Thyroid gland (tissue), 4 donors: ENCODE measurements at places on chromosomes 5 and 9.

GRCh38 chr9:130895481-130896232, 955 bp downstream of the QRFP start:
- peaks cover 8% of the 10 kb centered on the region for H3K36me3 ChIP-seq
- no peak overlapping the region for H3K27ac ChIP-seq
- no peaks in the 10 kb centered on the region for H3K27me3 ChIP-seq
- H3K4me3 ChIP-seq, result no peak overlapping the region
- H3K4me1 ChIP-seq, result no peaks in the 10 kb centered on the region

DNA sequence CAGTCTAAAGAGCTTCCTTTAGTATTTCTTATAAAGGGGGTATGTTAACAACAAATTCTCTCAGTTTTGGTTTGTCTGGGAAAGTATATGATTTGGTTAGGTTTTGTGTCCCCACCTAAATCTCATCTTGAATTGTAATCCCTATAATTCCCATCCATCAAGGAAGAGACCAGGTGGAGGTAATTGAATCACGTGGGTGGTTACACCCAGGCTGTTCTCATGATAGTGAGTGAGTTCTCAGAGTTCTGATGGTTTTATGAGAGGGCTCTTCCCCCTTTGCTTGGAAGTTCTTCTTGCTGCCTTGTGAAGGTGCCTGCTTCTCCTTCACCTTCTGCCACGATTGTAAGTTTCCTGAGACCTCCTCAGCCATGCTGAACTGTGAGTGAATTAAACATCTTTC, 109.1 kb downstream of the MACIR start:
- no peak for DNase-seq
- no peak overlapping the region for H3K4me3 ChIP-seq
- H3K4me1 ChIP-seq, result peaks cover 13% of the 10 kb centered on the region
- H3K27ac ChIP-seq, result no peak overlapping the region
- H3K36me3 ChIP-seq, result no peaks in the 10 kb centered on the region

DNA sequence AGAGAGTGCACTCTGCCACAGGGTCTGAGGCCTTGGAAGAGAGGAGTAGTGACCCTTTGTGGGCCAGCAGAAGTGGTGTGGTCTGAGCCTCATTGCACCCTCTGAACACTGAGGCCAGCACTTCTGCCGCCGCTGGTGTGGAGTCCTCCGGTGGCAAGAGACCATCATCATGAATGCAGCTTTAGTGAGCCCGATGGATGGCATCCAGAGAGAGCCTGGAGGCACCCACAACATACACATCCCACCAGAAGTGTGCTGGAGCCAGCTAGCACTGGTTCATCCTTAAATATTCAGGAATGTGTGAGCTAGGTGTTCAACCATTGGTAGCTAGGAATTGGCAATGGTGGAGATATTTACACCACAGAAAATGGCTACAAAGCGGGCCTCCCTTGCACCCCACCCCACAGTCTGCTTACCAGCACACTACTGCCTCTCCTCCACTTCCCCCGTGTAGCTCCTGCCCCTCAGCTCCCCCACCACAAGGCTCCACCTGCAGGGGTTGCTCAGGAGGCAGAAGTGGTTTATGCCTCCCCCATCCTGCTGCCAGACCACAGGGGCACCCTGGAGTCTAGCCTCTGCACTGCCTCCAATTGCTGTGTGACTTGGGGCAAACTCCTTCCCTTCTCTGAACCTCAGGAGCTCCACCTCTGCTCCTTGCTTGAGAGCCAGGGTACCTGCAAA, 16.4 kb downstream of the SLC6A7 start:
- no peak for DNase-seq
- H3K36me3 ChIP-seq, result no peaks in the 10 kb centered on the region
- H3K4me3 ChIP-seq, result no peak overlapping the region
- H3K27ac ChIP-seq, result no peak overlapping the region
- H3K27me3 ChIP-seq, result no peaks in the 10 kb centered on the region
- no peaks in the 10 kb centered on the region for H3K4me1 ChIP-seq

DNA sequence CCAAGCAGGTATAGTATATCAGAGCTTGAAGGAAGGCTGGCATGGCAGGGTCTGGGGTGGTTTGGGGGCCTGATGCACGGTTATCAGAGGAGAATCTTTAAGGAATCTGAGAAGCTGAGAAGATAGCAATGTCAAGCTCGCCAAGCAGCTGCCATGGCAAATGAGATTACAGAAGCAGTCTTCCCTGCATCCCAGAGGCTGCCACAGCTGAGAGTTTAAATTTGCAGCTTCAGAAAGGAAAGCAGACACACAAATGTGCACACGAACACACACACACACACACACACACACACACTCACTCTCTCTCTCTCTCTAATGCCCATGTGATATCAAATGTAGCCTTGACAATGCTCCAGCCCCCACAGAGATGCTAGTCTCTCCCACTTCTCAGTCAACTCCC, 79.0 kb upstream of the TNC start:
- no peaks in the 10 kb centered on the region for H3K36me3 ChIP-seq
- no peaks in the 10 kb centered on the region for H3K27me3 ChIP-seq
- no peak for DNase-seq
- no peak overlapping the region for H3K27ac ChIP-seq
- H3K4me3 ChIP-seq, result no peak overlapping the region

- no peak overlapping the region for H3K4me3 ChIP-seq
- no peaks in the 10 kb centered on the region for H3K27me3 ChIP-seq
- DNase-seq, result no peak
- no peaks in the 10 kb centered on the region for H3K4me1 ChIP-seq
Observed at GRCh38 chr5:180974612-180975315, 13.9 kb upstream of the BTNL3 start.

DNA sequence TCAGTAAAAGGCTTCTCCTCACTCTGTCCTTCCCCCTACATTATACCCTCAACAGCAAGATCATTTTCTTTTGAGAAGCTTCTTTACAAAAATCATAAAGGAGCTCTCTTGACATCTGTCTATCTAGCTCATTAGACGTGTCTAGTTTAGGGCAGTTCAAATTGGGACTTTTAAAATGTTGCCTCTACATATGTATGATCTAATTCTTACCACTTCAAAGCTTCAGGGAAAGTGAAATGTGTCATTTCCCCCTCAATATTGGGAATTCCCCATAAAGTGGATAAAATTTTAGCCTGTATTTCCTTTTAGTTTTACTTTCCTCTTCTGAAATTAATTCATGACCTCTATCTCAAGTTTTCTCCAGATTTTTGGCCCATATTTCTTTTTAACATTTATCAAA, 323.7 kb downstream of the ARRDC3 start:
- no peak for DNase-seq
- H3K4me1 ChIP-seq, result peaks cover 21% of the 10 kb centered on the region
- H3K27ac ChIP-seq, result no peak overlapping the region
- H3K27me3 ChIP-seq, result no peaks in the 10 kb centered on the region
- no peaks in the 10 kb centered on the region for H3K36me3 ChIP-seq
- no peak overlapping the region for H3K4me3 ChIP-seq

GRCh38 chr5:39494107-39494510, 69.3 kb upstream of the DAB2 start:
- no peak for DNase-seq
- no peaks in the 10 kb centered on the region for H3K27me3 ChIP-seq
- H3K4me1 ChIP-seq, result no peaks in the 10 kb centered on the region
- H3K4me3 ChIP-seq, result no peak overlapping the region
- no peaks in the 10 kb centered on the region for H3K36me3 ChIP-seq
